ENCODE measurements at places on chromosomes 16 and 17.

GRCh38 chr17:61817452-61817851, 45.9 kb downstream of the BRIP1 start:
- DNase-seq = no peak

- DNase-seq = peak; percentile 83
Measured at GRCh38 chr17:43791589-43791988, 11.4 kb downstream of the CFAP97D1 start.

DNA sequence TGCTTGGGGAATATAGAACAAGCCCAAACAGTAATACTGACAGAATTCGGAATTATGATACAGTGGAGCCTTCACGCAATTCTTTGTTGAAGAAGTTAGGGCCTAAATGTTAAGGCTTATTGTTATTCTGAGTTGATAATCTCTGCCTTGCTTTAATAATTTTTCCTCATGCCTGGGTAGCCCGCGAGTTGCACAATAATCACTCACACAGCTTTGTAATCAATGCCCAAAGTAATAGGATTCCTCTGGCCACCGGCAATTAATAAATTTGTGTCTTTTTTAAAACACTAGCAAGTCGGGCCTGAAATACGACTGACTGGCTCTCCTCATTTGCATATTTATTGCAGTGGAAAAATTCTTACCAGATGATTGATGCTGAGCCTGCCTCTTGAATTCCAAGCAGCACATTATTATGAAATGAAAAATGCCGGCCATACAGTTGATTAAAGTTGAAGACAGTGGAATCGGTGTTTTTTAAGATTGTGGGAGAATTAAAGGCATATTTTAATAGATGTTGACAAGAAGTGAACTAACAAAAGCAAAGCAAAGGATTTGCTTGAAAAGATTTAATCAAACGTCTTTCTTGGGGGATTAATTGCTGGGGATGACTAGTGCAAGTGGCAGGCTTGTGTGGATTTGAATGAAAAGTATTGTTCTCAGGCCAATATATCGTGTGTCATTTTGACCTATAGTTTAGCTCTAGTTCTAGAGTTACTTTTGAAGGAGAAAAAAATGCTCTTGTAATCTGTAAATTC, 30.2 kb downstream of the AATF start:
- no peak for DNase-seq

GRCh38 chr17:81033535-81034167, 1.3 kb upstream of the BAIAP2 start:
- no peak for DNase-seq

Measured in WERI-Rb-1 (cell line).